ENCODE measurements at places on chromosomes 12 and 14.

GRCh38 chr14:65043893-65044595 lies 57.3 kb downstream of the FNTB start:
- DNase-seq: no peak

DNA sequence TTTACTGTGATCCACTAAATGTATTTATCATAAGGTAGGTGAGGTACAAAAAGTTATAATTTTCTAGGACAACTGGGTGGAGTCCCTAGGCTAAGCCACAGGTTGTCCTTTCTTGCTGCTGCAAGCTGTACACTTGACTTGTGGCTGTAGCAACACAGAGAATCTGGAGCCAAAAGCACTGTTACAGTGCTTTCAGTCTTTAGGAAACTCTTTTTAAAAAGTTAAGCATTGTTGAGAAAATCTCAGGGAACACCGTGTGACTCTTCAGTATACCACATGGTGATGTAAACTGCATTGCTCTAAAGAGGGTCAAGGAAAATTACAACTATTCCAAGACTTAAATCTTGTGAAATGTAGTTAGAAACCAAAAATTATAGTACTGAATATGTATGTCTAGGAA lies 11.4 kb downstream of the SLC15A5 start:
- no peak for DNase-seq

- no peak for DNase-seq
Observed at GRCh38 chr12:2930865-2931264, 28.3 kb upstream of the TEAD4 start.

GRCh38 chr12:109695961-109696461 lies 17.6 kb upstream of the FAM222A start:
- DNase-seq: no peak

DNA sequence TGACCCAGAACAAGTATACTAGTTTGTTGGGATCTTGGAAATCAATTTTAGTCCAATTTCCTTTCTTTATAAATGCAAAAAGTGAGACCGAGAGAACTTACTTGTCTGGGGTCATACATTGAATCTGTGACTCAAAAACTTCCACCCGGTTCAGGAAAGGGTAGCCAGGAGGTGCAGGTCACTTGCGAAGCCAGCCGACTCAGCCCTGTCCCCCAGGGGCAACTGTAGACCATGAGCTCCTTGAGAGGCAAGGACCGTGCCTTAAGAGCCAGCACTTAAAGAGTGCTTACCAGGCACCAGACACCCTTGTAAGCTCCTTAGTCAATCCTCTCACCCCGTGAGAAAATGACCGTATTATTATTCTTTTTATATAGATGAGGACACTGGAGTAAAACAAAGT lies 505 bp upstream of the BCDIN3D start:
- no peak for DNase-seq

DNA sequence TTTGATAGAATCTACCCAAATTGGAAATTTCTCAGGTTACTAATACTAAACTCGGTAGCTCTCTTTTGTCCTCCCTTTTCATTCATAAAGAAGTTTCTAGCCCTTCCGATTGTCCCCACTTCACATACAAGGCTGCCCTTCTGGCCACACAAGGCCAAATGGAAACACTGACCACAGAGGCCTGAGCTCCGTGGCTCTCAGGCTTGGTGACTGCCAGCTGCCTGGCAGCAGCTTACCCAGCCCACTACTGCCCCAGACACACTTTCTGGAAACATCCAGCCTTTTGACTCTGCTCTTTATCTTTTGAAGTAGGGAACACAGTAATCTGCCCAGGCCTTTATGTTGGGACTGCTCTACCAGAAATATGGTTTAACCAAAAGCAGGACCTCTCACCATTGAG lies 167.2 kb downstream of the GCH1 start:
- DNase-seq: no peak

GRCh38 chr12:19572920-19573558 lies 133.7 kb downstream of the AEBP2 start:
- DNase-seq: peak; percentile 49

DNA sequence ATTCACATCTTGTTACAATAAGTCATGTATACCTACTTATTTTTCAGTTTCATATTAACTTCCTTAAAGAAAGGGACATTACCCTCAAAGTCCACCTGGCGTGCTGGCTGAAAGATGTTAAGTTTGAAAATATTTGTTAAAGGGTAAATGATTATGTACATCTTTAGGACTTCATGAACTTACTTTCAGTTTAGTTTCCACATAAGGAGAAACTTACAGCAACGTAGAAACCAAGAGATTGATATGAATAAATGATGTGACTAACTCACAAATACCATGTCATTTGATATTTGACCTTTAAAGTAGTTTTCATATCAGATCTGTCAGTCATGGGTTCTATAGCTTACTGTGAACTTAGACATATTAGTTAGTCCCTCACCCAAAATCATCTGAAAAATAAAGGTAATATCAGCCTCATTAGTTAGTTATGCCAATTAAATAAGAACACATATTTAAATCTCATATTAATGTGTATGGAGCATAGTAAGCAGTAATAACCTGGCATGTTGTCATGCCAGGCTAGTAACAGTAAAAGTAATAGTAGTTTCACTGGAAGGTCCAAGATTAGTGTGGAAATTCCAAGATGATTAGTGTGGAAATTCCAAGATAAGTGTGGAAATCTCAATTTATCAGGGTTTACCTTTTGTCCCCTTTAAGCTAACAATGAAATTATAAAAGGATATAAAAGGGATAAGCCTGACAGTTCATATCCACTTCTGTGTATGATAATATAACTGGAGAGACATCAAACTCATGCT lies 1.9 kb upstream of the CLEC2D start:
- no peak for DNase-seq

GRCh38 chr14:96494331-96494730 lies 7.9 kb upstream of the PAPOLA start:
- DNase-seq: no peak

DNA sequence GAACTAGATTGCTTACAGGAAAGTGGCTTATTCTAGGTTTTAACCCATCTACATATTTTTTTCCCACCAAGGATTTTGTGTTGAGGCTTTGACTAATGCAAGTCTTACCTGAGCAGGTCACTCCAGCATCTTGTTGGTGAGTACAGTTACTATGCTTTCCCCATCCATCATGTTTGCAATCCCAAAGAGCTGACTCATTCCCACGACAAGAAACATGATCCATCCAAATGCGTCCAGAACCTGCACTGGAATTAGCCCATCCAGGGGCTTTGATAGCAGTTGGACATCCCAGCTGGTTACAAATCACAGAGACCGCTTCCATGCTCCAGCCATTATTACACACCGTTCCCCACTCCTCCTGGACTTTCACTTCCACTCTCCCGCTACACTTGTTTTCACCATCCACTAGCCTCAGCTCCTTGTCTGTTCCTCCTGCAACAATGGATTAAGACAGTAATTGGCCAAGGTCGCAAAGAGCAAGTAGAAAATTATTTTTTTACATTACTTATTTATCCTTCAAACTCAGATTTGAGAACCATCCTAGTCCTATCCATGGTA lies 2.5 kb downstream of the CD163 start:
- DNase-seq: peak; percentile 60

- no peak for DNase-seq
Observed at GRCh38 chr14:68772761-68773381, 20.0 kb downstream of the ZFP36L1 start.

GRCh38 chr14:54337314-54337713 lies 59.5 kb upstream of the CDKN3 start:
- DNase-seq: no peak

GRCh38 chr12:103929046-103929783 lies 995 bp upstream of the HSP90B1 start:
- no peak for DNase-seq

DNA sequence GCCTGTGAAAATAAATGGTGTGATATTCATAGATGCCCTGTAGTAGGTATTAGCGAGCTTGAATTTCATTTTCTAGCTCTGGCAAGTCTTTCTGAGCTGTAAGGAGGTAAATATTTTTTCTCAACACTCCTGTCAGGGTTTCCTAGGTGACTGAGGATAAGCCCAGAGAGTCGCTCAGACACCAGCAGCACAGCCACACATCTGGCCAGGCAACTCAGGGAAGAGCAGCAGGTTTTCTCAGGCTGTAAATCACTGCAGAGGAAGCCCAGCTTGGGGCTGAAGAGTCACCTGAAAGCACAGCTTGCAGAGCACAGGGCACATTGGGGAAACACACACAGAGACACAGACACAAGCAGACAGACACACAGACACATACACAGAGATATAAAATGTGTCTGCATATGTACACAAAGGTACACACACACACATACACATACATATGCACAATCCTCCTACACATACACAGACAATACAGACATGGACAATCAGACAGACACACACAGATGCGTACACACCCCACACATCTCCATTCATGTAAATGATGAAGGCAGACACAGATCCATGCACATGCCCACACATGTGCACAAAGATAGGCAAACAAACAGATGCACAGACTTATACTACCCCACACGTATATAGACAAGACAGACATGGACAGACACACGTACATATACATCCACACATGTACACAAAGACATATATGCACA lies 232.0 kb upstream of the TMTC1 start:
- no peak for DNase-seq

- DNase-seq: no peak
Observed at GRCh38 chr12:105274571-105274970, 38.6 kb upstream of the APPL2 start.

- DNase-seq: no peak
Observed at GRCh38 chr12:114420944-114421335, 15.0 kb upstream of the TBX5 start.

DNA sequence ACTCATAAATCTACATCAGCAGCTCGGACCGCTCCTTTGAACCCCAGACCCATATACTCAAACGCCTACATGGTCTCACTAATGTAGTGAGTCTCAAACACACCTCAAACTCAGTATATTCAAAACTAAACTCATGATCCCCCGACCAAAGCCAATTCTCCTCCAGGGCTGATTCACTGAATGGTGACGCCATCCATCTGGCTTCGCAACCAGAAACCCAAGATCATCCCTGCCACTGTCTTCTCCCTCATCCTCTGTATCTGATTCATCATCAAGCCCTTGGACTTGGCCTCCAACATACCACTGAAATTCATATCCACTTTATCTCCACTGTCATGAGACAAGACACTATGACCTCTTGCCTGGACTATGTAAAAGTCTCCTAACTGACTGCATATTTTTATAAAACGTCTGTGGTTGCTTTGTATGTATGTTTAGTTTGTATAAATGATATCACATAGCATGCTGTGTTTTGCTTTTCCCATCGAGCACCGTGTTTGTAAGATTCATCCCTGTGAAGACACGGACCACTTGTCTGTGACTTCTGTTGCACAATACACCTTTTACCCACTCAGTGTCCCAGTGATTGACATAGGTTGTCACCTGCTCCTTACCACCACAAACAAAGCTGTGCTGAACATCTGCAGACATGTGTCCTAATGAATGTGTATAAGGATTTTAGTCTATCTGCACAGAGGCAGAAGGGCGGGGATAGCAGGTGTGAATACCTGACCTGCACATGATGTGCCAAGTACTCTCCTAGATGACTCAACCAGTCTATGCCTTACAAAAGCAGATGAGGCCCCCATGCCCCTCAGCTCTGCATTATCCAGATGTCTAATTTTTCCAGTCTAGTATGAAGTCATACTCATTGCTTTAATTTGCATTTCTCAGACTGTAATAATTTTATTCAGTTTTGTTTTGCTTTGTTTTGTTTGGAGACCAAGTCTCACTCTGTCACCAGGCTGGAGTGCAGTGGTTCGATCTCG lies 76.9 kb downstream of the VWF start:
- peak; percentile 34 for DNase-seq

GRCh38 chr14:95023886-95024285 lies 133.4 kb downstream of the DICER1 start:
- peak; percentile 33 for DNase-seq

DNA sequence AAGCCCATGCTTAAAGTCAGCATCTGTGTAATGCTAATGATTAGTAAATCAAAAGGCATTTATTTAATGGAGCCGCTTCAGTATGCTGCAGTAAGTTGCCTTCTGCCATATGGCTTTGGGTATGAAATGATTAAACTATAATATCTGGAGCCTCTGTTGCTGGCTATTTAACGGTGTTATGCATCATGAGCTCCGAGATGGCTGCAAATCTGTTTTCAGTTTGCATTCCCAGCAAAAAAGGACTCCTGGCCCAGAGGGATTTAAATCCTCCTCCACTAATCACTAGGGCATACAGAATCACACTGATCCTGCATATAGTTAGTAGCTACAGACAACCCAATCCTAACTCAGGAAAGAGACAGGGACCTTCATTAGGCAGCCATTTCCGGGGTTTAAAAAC lies 171.5 kb upstream of the EEA1 start:
- no peak for DNase-seq

Data from mammary epithelial cell (primary cell).